ENCODE measurements at places on chromosomes 5 and 9.

GRCh38 chr5:134994560-134995156 lies 27.0 kb downstream of the CATSPER3 start:
- no peak for DNase-seq

DNA sequence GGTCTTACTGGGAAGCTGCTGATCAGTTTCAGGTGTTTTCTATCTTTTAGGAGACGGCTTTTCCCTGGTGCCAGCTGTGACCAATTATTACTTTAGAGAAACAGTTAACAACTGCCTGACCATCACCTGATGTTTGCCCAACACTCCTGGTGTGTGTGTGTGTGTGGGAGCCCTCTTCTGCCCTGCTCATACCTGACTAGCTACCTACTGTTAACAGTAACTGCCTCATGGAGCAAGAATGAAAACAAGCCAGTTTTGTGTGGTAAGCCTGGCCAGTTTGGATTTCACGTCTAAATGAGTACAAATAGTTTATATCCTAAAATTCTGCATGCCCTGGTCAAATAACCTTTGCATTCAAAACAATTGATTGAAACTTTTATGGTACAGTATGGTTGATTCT lies 46.1 kb upstream of the RIOK2 start:
- DNase-seq, result no peak

GRCh38 chr5:68306361-68307014 lies 90.9 kb downstream of the PIK3R1 start:
- no peak for DNase-seq

DNA sequence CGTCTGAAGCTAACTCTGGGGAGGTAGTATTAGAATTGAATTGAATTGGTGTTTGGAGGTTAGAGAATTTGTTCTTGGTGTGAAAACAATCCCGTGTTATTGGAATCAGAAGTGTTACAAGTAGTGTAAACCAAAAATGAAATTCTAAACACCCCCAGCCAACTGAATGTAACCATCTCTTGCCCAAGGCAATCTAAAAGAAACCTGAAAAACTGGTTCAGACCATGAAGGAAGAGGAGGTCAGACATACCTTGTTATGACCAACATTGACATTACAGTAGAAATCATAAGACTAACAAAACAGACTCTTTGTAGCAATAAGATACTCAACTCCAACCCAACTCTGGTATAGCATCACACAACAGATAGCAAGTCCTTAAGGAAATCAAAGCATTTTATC lies 159.0 kb downstream of the TUSC1 start:
- DNase-seq, result no peak

DNA sequence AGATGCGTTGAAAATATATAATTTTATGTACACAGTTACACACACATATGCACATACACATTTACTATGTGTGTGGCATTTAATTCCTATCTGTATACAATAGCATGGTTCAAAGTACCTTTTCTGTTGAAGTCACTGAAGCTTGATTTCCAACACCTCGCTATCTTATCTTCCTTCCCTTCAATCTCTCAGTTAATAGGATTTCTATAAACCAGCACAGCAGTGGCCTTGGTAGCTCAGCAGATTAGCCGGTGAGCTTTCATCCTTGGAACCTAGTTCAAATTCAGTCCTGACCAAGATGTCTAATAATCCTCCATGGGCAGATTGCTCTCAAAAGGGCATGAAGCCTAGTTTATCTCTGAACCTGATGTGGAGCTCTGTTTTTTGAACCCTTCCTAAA lies 2389.5 kb downstream of the MAT2B start:
- no peak for DNase-seq

DNA sequence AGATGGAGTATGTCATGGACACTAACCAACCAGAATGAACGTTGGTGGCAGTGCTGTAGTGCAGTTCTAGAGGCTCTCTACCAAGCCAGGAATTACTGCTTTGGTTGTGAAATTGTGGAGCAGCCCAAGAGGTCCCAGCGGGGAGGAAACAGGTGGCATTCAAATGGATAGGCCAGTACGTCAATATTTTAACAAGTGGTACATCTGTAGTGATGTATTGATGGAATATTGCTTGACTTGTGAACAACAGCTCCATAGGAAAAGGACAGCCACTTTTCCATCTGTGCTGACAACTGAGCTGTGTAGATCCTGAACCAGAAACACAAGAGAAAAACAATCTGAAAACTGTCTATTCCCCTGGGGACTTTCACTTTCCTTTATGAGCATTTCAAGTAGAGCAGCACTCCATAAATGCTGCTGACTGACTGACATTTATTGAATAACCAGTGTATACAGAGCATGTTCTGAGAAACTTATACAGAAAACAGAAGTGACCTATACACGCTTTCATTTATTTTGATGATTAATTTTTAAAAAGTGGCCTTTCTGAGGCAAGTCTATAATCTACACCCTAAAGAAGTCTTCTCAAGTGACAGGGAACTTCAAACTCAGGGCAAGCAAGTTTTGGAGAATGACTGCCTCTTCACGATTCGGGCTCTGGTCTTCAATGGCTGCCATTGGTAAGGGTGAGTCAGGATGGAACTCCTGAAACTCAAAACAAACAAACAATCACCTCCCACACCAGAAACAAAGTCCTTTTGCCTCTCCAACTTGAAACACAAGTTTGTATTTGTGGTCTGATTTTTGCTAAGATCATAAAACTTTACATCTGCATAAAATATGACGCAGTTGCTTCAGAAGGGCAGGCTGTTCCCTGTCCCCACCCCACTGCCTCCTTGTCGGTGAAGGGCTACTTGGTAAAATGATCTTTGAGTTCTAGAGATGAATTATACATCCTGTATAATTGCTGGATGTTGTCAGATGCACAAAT lies 362.4 kb downstream of the NDUFS4 start:
- no peak for DNase-seq

- no peak for DNase-seq
These were observed 4.1 kb downstream of the EDF1 start for GRCh38 chr9:136861874-136862457.

GRCh38 chr9:137095664-137096517 lies 9.1 kb downstream of the MAN1B1 start:
- DNase-seq, result peak; percentile 46

DNA sequence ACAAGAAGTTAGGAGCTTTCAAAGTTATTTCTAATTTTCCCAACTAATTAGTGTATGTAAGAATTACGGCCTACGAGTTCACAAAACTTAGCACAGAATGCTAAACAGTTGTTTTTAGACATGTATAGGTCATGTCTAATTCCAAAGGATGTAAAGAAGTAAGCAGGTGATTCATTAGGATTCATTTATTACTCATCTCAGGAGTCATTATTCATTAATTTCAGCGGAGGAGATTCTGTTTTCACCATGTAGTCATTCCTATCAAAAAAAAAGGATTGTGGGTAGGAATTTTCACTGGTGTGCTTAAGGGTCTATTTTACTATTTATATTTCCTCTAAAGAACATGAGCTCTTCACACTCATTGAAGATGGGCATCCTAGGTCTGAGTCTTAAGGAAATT lies 532.2 kb downstream of the ACTL7B start:
- DNase-seq, result no peak

DNA sequence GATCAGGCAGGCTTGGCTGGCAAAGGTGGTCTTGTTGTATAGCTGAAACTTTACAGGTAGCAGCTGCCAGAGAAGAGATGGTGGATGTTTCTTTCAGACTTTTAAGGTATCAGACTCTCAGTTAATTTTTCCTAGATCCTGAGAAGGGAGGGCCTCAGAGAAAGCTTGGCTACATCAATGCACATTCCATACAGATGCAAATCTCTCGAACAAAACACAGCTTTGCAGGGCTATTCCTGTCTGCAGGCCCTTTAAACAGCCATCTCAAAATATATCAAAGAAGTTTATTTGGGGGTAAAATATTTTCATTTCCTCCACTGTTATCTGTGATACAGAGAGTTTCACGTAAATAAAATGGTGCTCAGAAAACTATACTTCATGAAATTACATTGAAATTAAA lies 1584.4 kb downstream of the EFNA5 start:
- no peak for DNase-seq

DNA sequence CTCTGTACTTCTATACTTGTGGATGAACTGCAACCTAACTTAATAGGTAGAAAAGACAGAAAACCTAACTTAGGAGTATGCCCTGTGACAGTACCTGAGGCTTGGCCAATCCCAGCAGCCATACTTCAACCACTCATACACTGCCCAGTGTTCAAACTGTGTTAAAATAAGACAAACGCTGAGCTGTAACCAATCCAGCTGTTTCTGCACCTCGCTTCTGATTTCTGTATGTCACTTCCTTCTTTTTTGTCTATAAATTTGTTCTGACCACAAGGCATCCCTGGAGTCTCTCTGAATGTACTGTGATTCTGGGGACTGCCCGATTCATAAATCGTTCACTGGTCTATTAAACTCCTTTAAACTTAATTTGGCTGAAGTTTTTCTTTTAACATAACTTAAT lies 41.4 kb downstream of the AUH start:
- DNase-seq, result no peak

DNA sequence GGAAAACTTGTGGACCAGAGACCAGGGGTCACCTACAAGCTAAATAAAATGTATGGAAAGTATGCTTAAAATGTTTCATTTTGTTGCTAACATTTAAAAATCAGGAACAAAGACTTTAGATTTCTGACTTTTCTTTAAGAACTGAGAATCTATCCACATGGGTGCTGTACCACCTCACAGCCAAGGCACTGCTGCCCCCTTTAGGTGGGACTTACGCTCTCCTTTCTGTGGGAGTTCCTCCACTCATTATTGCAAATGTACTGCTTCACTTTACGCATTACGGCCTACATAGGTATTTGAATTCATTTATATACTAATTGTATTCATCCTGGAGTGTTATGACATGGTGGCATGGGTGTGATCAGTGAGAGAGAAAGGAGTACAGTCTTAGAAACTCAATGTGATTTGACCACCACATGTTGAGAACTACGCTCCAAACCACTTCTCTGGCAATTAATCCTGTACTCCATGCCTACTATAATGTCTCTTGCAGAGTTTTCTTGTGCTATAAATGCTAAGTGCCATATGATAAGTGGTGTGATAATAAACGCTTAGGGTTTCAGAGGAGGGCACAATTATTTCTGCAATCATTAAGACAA lies 24.7 kb upstream of the CETN3 start:
- no peak for DNase-seq

DNA sequence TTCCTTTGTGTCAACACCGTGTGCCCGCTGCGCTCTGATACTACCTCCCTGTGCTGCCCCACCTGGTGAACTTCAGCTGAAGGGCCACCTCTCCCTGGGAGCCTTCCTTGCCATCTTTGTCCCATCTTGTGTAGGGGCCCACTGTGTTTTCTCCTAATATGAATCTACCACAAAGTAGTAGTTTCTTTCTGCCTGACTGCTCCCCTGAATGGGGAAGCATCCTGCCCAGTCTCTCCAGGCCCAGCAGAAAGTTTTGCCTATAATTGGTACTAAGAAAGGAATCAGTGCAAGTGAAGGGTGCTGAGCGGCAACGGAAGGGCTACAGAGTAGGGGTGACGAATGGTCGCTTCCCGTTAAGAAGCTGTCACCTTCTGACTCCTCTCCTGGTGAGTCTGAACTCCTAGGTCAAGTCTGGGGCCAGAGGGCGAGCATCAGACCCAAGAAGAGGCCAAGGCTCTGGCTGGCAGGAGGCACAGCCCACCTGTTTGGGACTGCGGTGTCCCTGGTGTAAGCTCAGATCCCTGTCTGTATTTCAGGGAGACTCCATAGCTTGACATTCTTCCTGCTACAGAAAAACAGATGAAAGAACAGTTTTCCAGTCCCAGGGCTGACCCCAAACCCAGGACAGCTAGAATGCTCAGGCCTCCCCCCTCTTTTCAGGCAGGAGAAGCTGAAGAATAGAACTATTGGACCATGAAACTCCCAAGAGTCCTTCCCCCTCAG lies 24.1 kb downstream of the WWC1 start:
- no peak for DNase-seq

All from stimulated activated CD8-positive, alpha-beta memory T cell treated with anti-CD3 and anti-CD28 coated beads, Interleukin-15, amount 100 ng/mL, for 24 hours (primary cell).